ENCODE measurements at places on chromosomes 5 and 9.
A peak's percentile ranks its signal among the peaks of the same experiment; 100 is the strongest.

DNA sequence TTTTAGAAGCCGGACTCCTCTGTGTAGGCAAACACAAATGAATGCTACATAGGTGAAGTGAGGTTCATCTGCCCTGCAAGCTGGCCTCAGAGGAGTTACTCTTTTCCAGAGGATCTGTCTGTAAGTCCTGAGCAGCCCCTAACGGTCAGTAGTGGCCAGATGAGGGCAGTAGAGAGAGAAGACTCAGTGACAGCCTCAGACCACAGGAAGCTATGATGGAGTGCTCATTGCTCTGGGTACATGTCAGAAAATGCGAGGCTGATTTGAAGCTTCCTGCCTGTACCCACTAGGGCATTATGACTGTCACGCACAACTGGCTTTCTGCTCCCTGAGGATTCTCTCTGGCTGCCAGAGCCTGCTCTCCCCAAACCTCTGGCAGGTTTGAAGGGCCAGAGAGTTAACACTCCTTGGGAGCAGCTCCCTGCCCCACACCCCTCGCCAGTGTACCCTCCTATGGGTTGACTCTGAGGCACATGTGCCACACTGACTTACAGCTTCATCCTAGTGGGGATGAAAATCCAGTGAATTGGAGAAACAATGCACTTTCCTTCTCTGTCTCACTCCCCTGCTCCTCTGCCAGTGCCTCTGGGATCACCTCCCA, 141.5 kb downstream of the GABRG2 start:
- DNase-seq, result peak; percentile 32

DNA sequence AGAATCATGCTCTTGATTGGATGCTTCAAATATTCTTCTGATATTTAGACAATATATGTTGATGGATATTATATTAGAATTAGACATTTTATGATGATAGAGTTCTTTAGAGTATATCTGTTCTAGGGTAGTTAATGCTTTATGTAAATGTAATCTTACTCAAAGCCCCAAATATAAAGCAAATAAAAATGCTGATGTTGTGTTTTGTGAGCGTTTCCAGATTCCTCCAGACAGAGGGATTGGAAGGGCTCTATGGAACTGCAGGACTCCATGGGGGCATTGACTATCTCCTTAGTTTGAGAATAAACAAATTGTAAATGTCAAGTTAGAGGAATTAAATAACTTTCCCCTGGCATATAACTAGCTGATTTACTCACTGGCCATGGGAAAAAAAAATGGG, 184.5 kb downstream of the MRPS30 start:
- DNase-seq, result no peak

DNA sequence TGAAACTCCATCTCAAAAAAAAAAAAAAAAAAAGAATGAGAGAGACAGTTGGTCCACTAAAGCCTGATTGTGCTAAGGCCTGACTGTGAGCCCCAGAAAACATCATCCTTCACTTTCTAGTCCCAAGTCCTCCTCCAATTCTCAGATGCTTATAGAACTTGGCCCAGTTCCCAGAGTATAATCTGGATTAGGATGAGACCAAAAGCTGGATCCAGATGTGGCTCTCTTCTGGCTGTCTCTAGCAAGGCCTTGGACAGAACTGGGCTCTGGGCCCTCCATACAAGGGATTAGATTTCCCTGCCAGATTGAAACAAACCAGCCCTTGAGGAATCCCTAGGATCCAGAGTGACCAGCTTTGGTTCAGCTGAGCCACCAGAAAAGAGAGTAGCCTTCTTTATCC, 98.4 kb upstream of the ZNF366 start:
- no peak for DNase-seq

DNA sequence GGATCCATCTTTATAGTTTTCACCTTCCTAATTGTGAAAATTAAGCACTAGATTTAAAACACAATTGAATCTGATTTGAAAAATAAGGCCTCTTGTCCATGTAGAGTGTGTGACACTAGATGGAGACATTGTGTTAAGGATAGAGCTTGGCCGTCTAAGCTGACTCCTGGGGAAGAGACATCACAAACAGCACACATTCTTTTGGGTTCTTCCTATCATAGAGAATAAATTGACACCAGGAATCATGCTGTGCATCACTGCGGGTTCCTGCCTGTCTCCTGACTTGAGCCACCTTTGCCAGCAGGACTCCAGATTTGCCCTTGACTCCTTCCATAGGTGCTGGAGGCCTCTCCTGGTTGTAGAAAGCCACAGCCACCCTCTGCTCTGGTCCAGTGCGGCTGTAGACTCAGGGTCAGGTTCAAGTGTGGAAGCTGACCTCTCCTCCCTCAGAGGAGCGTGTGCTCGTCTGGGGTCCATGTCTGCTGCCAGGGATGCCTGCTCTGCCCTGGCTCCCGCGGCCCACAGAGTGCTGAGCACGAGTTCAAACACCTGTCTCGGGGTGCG, 11.2 kb downstream of the ROPN1L start:
- DNase-seq, result peak; percentile 80

- peak; percentile 74 for DNase-seq
These were observed 19.4 kb downstream of the CSF1R start for GRCh38 chr5:150066901-150067396.

DNA sequence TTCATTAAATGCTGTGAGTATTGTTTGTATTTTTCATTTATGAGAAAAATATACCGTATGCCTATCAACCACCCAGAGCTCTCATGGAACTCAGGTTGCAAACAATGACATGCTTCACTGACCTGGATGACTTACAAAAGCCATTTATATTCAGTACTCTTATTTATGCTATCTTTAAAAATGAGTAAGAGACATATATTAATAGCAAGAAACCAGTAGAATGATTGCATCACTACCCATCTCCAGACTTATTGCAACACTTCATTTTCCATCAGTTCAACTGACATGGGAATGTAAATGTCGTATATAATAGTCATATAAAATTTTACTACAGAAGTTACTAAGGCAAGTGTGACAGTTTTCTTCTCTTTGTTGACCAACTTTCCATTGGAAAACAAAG, 69.1 kb downstream of the OTP start:
- peak; percentile 4 for DNase-seq

GRCh38 chr9:28651050-28651722, 1077.9 kb upstream of the C9orf72 start:
- DNase-seq, result no peak

- no peak for DNase-seq
These were observed 62.5 kb upstream of the CXCL14 start for GRCh38 chr5:135641319-135641718.

- DNase-seq, result no peak
These were observed 296.0 kb upstream of the ACTBL2 start for GRCh38 chr5:57778501-57779091.

GRCh38 chr5:94674490-94675382, 56.3 kb downstream of the SLF1 start:
- DNase-seq, result no peak

GRCh38 chr5:108917596-108917995, 169.9 kb downstream of the FER start:
- DNase-seq, result no peak

DNA sequence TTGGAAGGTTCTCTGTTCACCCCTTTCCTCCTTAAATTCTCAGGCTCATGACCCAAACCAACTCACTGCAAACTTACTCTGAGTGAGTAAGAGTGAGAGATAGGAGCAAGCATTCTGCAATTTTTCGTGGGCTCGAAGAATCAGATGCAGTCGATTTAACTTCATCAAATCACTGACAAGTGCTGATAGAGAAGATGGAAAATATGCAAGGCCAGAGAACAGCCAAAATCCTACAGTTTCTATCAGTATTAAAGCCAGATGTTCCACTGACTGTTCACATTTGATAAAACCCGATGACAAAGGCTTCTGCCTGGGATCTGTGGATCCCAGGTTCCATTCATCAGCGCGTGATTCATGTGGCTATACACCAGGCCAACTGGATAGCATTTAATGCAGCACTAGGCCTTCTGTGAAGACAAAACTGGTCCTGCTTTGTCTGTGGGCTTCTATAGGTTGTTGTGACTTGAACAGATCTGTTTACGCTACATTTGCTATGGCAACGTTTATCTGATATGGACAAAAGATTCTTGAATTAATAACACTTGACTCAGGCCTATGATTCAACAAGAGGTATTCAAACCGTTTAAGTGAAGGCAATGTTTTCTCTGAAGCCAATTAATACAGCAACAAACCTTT, 251.2 kb downstream of the NFIB start:
- no peak for DNase-seq

DNA sequence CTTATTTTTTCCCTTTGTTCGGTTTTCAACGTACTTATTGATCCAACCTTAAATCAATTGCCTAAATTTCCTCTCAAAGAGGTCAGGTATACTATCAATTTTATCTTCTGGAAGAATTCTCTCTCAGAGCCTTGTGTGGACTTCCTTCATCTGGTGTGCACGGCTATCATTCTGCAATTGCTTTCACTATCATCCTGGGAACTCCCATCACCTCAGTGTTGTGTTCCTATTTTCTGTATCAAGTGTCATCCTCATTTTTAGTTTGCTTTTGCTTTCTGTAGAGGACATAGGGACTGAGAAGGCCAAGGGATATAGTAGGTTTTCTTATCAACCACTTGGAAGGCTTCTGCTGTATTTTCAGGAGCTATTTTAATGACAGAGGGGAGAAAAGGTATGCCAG, 11.3 kb downstream of the STOM start:
- DNase-seq, result peak; percentile 83
